Cortex of kidney (tissue), 1 donor: ENCODE measurements at places on chromosomes 2 and 18.

- no peak for DNase-seq
Observed at GRCh38 chr2:3633089-3633981, 24.7 kb upstream of the ALLC start.

GRCh38 chr2:194526121-194526520 lies 1130.9 kb upstream of the SLC39A10 start:
- DNase-seq, result no peak

DNA sequence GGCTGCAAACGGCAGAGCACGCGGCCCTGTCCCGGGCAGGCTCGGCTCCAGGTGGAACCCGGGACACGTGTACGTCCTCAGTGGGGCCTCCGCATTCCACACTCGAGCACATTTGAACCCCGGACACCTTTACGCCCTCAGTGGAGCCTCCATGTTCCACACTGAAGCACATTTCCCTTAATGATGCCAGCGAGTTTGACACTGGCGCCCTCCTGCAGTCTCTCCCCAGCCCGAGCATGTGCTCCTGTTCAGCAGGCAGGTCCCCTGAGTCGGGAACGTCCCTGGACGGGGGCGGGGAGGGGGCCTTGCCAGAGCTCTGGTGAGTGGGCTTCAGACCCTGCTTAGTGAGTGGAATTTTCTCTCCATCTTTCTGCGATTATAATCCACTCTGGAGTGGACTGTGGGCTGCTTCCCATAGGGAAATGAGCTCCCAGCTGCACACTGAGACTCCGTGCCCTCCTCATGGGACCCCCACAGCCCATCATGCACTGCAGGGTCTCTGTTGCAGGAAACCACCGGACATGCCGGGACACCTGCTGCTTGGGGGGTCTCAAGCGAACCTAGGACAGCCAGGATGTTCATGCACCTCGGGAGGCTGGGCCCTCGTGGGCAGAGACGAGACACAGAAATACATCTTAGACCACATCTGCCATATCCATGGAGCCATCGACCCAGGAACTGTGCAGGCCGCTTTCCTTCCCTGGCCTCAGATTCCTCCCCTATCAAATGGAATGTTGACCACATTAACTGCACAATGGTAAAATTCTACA lies 70.3 kb upstream of the SNTG2 start:
- DNase-seq, result no peak

DNA sequence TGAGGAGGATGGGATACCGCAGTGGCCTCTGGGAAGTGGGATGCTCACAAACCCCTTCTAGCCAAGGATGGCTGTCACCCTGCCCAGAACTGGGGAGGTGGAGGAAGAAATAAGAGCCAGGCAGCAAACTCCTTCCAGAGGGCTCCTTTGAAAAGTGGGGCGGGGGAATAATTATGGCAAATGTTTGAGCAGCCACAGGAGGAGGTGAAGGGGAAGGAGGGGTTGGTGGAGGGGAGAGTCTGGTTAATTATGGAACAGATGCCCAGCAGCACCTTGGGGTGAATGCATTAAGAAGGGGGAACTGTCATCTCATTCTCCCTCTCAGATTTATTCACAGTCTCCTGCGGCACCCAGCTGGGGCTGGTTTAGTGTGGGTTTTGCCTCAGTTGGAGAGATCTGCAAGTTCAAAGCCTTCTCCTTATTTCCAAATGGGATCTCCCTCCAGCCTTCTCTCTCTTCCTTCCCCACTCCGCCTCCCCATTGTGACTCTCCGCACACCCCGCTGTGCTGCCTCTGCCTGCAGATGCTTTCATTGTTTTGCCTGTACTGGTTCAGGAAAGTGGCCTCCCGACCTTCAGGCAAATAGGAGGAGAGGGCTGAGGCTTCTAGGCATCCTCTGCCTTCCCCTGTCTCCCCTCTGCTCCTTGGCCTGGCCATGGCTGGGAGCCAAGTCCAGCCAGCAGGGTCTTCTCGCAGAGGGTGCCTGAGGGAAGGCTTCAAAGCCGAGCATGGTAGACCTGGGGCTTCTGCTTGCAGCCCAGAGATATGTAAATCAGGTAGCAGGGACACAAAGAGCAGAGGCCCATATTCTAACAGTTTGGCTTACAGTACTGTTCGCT lies 457.2 kb upstream of the MEX3C start:
- no peak for DNase-seq

GRCh38 chr18:56835331-56835730 lies 184.2 kb downstream of the WDR7 start:
- no peak for DNase-seq

- no peak for DNase-seq
Observed at GRCh38 chr2:42101206-42102023, 53.6 kb downstream of the PKDCC start.

GRCh38 chr18:32769586-32770053 lies 3.2 kb downstream of the KLHL14 start:
- DNase-seq, result no peak

- DNase-seq, result no peak
Observed at GRCh38 chr2:65030476-65031332, 25.5 kb upstream of the CEP68 start.

DNA sequence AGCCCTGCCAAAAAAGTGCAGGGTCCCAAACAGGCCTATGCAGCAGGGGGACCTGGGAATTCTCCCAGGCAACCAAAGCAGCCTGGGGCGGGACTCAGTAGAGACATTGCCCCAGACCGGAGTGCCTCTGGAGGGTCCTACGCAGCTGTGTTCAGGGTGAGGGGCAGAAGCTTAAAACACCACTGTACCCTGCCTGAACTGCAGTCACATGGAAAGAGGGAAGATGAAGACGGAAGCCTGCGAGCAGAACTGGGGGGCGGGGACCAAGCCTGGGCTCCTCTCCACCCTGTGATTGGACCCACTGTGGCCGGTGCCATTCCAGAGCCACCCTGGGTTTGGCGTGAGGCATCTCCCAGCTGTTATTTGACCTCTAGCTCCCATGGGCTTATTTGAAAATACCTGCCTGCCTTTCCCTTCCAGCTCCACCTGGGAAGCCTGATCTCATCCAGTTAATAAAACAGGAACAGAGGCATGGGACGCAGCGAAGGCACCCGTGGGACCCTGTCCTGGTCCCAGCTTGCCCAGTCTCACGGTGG lies 183.1 kb downstream of the SMAD2 start:
- DNase-seq, result no peak

DNA sequence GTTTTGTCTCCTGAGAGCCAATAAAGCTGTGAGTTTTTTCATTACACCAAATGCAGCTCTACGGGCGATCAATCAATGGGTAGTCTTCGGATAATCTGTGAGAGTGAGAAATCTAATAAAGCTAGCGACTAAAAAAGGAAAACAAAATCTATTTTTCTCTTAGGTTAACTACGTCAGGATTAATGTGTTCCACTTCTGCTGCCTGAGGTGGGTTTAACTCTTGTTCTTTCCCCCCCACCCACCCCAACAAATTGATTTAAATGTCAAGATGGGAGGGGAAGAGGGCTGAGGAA lies 63.0 kb upstream of the PSMD14 start:
- no peak for DNase-seq

GRCh38 chr2:60925994-60926740 lies 44.8 kb downstream of the REL start:
- no peak for DNase-seq

GRCh38 chr2:46686811-46687210 lies 207.4 kb downstream of the TMEM247 start:
- DNase-seq, result no peak

- DNase-seq, result no peak
Observed at GRCh38 chr2:74100254-74101216, 47.2 kb downstream of the BOLA3 start.

GRCh38 chr2:74806920-74807319 lies 27.0 kb upstream of the HK2 start:
- DNase-seq, result no peak

DNA sequence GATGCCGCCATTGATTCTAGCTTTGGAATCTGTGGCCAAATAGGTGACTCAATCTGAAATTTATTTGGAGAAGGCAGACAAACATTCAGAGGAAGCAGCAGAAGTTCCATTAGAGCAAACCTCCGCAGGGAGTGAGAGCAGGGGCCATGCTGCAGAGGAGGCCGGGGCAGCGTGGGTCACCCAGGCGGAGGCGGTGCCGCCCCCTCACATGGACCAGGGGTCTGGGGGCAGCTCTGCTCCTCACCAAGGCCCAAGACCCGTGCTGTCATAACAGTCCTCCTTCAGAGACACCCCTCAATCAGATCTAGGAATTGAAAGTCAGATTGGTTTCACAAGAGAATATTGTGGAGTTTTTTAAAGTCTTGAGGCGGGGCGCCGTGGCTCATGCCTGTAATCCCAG lies 92.4 kb downstream of the GBX2 start:
- no peak for DNase-seq

DNA sequence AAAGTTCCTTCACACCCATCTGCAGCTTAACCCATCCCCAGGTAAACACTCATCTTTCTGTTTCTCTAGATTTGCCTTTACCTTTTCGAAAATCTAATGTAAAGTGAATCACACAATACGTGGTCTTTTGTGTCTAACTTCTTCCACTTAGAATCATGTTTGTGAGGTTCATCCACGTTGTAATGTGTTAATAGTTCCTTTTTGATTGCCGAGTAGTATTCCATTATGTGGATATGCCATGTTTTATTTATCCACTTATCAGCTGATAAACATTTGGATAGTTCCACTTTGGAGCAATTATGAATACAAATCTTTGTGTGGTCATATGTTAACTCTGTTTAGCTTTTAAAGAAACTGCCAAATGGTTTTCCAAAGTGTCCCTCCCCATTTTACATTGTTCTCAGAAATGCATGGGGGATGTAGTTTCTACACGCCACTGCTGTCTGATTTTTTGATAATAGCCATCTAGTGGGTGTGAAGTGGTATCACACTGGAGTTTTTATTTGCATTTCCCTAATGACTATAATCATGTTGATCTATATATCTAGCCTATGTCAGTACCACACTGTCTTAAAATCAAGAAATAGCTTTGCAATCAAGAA lies 22.3 kb downstream of the PECR start:
- no peak for DNase-seq

- no peak for DNase-seq
Observed at GRCh38 chr2:24691806-24692205, 101.4 kb downstream of the PTRHD1 start.

GRCh38 chr2:20013126-20013849 lies 820 bp upstream of the MATN3 start:
- no peak for DNase-seq

- no peak for DNase-seq
Observed at GRCh38 chr2:180591947-180592346, 388.5 kb upstream of the UBE2E3 start.

GRCh38 chr2:193446967-193447366 lies 1252.2 kb upstream of the TMEFF2 start:
- no peak for DNase-seq

- no peak for DNase-seq
Observed at GRCh38 chr18:75124991-75125381, 84.0 kb downstream of the PTGR3 start.

GRCh38 chr2:216882876-216883275 lies 23.0 kb upstream of the TNP1 start:
- no peak for DNase-seq

- no peak for DNase-seq
Observed at GRCh38 chr18:56789004-56789888, 138.1 kb downstream of the WDR7 start.

DNA sequence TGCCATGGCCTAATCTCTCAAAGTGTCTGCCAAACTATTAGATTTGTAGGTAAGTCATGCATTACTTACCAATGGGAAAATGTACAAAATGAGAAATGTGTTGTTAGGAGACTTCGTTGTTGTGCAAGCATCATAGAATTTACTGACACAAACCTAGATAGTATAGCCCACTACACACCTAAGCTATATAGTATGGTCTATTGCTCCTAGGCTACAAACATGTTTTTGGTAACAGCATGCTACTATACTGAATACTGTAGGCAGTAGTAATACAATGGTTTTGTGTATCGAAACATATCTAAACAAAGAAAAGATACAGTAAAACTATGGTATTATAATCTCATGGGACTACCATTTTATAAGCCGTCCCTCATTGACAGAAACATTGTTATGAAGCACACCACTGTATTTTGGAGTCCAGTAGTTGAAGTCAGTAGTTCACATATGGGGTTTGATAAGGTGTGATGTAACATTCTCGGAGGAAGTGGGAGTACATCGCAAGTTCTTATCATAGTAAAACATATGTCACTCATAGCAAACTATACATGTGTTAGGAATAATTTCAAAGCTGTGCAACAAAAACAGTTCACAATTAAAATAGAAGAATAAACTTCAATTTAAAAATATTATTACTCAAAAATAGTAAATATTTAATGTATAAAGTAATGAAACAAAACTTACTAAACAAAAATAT lies 12.0 kb upstream of the GTF2A1L start:
- DNase-seq, result no peak

DNA sequence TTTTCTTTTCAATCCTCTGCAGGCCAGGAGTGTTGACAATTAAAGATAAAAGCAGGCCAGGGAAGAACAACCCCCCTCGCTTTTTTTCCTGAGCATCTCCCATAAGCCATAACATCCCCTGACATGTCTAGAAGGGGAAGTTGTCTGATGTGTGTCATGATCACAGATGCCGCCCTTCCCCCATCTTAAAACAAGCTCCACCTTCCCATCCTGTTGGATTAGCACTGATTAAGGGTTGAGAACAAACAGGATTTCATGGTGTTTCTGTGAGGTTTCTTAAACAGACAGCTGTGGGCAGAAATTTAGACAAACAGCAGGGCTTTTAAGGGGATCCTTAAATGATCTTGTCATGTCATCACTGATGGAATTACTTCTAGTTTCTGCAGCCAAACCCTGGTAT lies 59.4 kb upstream of the UPP2 start:
- no peak for DNase-seq

- no peak for DNase-seq
Observed at GRCh38 chr18:45241271-45241670, 374.0 kb upstream of the SLC14A2 start.

DNA sequence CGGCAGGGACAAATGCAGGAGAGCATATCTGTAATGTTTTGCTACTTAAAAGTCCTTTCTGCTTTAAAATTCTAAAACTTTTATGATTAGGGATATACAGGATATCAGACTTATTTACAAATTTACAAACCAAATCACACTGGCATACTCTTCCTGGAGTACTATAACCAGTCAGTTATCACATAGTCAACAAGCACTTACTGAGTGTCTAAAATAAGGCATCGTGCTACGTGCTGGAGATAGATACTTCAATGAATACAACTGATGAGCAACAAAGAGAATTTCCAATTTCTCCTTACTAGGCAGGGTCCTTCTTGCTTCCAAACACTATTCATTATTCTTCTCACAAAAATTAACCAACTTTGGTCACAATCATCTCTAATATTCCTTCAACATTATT lies 113.5 kb downstream of the PLEKHM3 start:
- DNase-seq, result no peak

- DNase-seq, result no peak
Observed at GRCh38 chr2:74428675-74429074, 7.1 kb downstream of the WDR54 start.

DNA sequence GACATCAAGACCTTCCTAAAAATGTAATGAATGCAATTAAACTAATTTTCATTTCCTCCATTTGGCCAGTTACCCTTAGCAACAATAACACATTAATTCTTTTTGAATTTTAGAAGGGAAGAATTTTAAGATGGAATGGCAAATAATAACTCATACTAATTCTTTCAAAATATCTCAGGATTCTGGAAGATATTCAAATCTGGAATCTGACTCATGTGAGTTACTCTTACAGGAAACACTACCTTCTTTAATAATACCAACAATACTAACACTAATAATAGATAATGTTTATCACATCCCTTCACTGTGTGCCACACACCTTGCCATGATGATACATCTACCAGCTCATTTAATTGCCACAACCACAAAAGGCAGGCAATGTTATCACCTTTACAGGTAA lies 46.4 kb downstream of the ZNF521 start:
- DNase-seq, result no peak
